Transverse colon (tissue), 4 donors: ENCODE measurements at places on chromosomes 7 and 10.
A peak's percentile ranks its signal among the peaks of the same experiment; 100 is the strongest.

GRCh38 chr10:110973400-110973799 lies 54.0 kb downstream of the SHOC2 start:
- DNase-seq = no peak

DNA sequence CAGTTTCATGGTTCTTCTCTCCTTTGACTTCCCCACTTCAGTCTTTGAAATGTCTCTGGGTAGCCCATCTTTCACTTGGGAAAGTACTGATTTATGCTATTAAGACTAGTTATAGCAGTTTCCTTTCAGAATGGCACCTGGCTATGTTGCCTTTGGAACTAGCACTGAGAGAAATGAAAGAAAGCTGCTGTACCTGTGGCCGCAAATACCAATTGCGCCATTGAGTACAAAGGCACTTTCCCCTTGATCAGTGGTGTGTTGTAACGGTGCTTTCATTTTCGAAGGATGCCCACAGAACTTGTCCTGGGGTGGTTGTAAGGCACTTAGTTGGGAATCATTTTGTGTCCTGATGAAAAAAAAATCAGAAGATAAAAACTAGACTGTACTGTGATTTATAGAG lies 16.8 kb downstream of the BUB3 start:
- no peak for DNase-seq

DNA sequence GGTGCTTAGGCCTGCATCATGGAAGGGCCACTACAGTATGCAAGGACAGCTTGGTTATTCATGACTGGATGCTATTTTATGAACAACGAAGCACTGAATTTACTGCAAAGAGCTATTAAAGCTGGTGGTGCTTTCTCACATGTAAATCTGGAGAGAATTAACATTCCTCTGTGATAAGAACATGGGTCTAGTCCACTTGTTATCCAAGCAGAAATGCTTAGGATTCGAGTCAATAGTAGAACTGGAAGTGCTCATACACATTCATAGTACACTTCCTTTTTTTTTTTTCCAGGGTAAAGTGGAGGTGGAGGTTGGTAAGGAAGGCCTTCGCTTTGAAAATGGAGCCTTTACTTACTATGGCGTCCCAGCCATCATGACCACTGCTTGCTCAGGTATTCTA lies 35.0 kb downstream of the CNNM1 start:
- DNase-seq = no peak

DNA sequence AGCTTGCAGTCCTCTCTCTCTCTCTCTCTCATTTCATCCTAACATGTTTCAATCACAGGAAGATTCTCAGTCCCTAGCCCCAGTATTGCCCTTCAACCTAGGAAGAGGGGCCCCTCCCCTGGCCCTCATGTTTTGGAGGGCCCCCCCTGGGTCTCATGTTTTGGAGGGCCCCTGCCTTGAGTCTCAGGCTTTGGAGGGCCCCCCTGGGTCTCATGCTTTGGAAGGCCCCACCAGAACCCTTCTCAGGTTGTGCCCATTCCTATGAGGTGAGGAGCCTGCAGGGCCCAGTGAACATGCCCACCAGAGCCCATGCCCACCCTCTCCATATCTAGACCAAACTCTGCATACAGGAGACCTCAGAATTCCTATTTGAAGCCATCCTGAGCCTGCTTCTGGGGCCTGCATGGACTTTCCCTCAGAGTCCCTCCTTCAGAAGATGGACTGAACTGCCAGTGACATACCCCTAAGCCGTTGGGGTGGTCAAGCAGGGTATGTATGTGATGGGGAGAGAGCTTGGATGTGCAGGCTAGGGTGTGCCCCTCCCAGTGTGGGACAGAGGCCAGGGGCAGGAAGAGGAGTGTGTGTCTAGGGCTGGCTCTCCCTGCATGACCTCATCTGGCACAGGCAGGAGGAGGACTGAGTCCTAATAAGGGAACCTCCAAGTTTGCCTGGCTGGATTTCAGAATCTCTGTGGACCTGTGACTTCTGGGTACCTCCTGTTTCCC lies 8.1 kb upstream of the VDAC2 start:
- peak; percentile 60 for DNase-seq

- no peak for DNase-seq
Observed at GRCh38 chr7:101527844-101528667, 101.0 kb downstream of the MYL10 start.

GRCh38 chr7:42831006-42831717 lies 80.7 kb downstream of the C7orf25 start:
- DNase-seq = no peak

GRCh38 chr7:48179496-48180030 lies 8.3 kb downstream of the ABCA13 start:
- no peak for DNase-seq

- no peak for DNase-seq
Observed at GRCh38 chr10:86411281-86411841, 44.8 kb upstream of the GRID1 start.

DNA sequence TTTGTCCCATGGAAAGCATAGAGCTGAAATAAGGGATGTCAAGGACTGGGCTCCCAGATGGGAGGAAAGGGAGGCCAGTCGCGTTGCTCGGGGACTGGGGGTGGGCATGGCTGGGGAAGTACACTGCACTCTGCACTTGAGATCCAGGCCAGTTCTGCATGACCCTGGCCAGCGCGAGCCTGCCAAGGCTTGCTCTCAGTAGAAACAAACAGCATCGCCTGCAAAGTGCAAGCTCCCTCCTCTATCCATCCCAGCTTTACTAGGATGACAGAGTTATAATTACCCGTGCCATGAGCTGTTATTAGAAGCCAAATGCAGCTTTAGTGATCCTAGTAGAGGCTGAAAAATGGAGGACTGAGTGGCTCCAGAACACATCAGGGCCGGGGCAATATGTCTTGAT lies 43.9 kb upstream of the PDCD4 start:
- no peak for DNase-seq

GRCh38 chr7:17782216-17782549 lies 158.1 kb downstream of the SNX13 start:
- DNase-seq = no peak

GRCh38 chr7:108650467-108650866 lies 80.8 kb downstream of the DNAJB9 start:
- DNase-seq = no peak

- no peak for DNase-seq
Observed at GRCh38 chr7:155203059-155203881, 94.4 kb upstream of the INSIG1 start.

DNA sequence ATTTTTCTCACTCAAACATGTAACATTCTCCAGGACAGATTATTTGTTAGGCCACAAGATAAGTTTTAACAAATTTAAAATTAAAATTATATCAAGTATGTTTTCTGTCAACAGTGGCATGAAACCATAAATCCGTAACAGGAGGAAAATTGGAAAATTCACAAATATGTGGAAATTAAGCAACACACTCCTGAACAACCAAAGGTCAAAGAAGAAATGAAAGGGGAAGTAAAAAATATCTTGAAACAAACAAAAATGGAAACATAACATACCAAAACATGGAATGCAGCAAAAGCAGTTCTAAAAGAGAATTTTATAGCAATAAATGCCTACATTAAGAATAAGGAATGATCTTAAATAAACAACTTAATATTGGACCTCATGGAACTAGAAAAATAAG lies 147.3 kb downstream of the ZEB1 start:
- no peak for DNase-seq

DNA sequence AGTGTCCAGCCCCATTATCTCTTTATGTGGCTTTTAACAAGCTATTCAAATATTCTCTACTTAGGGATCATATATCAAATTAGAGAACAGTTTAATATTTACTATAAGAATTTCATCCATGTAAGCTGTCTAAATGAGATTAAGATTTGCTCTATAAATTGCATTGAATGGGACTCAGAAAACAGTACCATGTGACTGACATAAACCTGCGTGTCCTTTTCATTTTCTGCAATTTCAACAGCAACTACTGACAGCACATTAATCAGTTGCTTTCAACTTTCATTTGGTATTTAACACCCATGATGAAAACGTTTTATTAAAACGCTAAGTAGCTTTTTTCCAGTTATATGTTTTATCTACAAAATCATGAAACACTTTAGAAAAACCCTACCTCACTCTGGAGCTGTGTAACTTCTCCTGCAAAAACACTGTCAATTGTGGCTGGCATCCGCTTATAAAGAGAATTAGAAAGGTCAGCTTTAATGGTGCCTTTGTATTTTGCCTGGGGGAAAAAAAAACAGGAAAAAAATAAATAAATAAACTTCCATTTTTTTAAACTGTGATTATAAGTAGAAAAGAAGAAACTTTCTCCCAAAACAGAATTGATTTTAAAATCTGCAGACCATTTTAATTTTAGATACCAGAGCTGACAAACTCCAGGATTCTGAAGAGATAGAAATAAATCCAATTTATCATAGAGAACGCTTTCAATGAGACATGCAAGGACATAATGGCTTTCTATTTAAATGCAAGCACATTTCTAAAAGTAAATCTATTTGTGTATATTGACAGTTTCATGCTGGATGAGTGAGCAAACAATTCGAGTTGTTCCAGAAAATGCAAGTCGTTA lies 9.2 kb downstream of the NEBL start:
- no peak for DNase-seq

DNA sequence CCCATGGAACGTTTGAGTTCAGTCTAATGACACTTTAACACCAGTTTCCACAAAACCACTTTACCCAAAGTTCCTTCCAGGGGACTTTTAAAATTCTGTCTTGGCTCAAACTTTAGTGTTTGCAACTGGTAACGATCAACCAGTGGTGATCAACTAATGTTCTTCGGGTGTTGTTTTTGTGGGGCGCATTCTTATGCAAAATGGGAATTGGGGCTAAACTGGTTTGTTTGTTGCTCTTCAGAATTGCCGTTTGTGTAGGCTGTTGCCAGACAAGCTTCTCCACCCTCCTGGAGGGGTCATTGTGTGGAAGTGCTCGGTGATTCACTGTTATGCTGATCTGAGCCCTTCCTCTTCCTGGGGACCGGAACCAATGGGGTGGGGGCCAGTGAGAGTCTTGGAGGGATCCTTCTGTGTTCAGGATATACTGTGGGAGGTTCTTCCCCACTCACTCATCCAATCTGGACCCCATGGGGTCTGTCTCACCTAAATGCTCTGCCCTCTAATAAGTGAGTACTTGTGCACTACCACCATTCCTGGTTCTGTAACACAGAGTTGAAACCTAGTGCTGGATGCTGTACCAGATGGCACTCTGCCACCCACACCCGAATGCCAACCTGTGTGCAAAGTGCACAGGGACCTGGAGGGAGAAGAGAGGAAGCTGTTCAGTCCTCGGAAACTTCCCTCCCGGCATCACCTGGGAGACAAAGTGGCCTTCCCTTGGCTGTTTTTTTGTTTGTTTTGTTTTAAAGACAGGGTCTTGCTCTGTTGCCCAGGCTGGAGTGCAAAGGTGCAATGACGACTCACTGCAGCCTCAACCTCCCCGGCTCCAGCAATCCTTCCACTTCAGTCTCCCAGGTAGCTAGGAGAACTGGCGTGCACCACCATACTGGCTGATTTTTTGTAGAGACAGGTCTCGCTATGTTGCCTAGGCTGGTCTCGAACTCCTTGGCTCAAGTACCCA lies 2.1 kb downstream of the NFE2L3 start:
- peak; percentile 82 for DNase-seq

DNA sequence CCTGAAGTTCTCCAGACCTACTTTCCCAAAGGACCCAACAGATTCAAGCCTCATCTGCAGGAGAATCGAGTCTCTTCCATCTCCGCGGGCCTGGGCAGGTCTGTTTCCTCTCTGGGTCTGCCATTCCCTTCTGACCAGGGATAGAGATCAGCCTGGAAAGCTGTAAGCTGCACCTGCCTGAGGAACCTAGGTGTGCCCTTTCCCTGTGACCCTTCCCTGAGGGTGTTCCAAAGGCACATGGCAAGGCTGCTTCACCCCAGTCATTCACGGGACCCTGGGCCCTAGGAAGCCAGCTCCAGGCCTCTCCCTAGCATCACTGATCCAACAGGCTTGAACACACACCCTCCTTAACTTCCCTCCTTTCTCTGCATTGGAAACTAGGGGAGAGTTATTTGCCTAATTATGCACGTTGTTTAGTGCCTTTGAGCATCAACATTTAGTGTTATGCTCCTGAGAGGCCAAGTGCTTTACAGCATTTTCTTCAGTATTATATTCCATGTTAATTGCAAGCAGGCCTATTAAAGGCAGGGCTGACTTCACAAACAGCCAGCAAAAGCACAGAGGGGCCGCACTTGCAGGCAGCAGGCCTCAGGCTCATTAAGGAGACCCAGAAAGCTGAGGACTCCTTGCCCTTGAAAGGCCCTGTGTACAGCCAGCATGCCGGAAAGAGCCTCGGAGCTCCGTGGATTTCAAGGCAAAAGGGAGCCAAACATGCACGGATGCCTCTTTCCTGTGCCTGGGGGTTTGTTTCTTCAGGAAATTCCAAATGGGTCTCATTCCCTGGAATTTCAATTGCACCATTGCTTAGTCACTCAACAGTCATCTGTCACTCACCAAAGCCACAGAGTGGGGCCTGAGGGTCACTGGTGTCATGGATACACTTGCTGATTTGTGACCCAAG lies 91.0 kb upstream of the FAM20C start:
- no peak for DNase-seq

DNA sequence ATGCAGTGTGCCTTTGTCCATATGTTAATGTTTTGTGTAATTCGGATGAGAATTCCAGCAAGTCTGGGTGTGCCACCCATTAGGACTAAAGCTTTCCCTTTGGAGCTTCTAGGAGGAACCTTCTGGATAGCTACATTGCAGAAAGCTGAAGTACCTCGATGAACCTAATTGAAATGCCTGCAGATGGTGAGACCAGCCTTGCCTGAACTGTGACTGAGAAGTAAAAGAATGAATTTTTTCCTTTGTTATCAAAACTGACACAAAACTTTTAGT lies 31.1 kb upstream of the FBXW4 start:
- DNase-seq = no peak

- no peak for DNase-seq
Observed at GRCh38 chr10:48601789-48602188, 3.1 kb downstream of the ARHGAP22 start.

GRCh38 chr10:29191674-29192073 lies 97.2 kb upstream of the LYZL1 start:
- DNase-seq = no peak
